ENCODE measurements at places on chromosomes 1 and 21.

- DNase-seq = no peak
Measured at GRCh38 chr1:111832521-111833155, 76.9 kb downstream of the DDX20 start.

DNA sequence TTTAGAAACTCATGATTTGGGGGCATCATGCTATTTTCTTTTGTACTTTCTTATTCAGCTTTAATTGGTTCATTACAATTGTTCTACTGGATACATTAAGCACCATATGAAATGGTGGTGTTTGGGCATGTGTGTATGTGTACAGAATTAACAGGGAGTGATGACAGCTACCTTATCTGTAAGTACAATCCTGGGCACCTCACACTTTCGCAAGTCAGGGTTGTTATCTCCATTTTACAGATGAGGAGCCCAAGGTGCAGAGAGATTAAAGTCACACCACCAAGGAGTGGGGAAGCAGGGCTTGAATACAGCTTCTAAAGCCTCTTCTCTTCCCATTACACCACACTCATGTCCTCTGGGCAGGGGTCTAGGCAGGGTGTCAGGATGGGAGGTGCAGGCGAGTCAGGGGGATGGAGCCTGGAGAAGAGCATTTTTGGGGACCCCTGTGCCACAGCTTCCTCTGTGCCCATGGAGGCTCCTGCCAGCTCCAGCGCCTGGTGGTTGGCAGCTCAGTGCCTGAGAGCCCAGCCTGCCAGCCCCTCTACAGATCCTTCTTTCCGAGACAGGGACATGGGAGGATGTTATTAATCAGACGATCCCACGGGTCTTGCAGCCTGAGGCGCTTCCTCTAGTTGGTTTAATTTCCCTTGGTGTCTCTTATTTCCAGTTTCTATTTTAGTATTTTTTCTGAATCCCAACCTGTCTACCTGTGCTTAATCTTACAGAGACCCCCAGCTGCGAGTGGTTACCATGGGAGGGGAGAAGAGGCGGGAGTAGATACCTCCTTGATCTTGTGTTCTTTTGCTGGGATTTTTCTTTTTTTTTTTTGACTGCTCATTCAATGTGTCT is 126.2 kb upstream of the CD34 start:
- DNase-seq = no peak

DNA sequence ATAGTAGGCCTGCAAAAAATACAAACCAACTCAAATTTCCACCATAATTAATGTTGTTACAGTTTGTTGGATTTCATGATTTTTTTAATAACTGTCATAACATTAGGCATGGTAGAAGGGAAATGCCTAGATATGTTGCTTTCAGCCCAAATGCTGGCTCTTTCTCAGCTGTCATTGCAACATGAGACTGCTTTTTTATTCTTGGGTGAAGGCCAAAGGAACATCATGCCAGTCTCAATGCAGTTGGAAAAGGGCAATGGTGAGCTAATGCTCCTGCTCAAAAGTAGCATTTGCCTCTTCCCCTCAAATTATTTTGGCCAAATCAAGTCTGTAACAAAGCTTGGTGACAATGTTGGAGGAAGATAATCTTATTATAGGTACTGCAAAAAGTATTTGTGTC is 877.7 kb upstream of the PRMT6 start:
- DNase-seq = no peak

- DNase-seq = peak; percentile 51
Measured at GRCh38 chr1:36650200-36651065, 167.7 kb upstream of the CSF3R start.

GRCh38 chr1:59185163-59185860 is 111.6 kb upstream of the FGGY start:
- DNase-seq = no peak

DNA sequence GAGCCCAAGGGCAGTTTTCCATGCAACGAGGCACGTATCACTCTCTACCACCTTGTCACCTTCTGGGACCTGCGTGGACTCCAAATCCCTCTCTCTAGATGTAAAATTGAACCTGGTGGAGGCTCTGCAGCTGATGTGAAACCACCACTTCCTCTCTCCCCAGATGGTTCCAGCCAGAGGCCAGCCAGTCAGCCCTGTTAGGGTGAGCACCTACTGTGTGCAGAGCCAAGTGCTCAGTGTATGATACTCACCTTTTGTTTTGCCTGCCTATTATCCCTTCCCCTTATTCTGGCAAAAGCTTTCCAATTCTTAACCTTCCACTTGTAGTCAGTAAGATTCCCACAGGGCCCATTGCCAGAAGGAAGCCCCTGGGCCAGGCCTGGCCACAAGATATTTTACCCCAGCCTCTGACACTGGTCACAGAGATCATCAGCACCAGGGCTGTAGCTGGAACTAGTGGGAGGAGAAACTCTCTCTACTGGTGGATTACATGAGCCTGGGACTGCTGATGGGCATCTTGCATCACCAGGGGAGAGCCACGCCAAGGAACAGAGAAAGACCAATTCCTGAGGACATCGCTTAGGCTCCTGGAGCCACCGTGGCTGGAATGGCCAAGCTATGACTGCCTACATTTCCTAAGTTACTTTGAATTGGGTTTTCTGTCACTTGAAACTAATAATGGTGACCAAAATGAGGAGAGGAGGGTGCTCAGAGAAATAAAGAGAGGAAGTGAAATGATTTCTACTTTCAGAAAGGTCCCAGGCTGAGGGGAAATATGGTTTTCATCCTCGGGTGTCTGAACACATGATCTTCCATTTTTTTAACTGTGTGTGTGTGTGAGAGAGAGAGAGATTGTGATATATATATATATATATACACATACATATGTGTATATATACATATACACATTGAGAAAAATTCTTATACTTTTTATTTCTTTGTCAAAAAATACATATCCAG is 26.6 kb upstream of the RD3 start:
- no peak for DNase-seq

GRCh38 chr1:3885611-3886010 is 14.5 kb downstream of the C1orf174 start:
- DNase-seq = no peak

DNA sequence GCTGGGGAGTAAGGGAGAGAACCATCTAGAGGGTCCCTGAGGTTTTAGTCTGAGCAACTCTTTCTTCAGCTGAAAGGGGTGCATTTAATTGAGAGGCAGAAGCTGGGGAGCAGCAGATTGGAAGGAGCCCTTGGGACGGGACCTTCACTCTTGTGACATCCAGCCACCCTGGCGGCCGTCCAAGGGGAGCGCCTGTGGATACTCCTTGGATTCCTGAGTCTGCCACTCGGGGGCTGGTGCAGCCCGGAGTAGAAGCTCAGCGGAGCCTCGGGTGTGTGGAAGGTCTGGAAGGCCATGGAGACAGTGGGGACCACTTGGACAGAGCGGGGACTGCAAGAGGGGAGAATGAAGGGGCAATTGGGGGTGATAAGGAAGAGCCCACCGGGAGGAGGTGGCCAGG is 68.7 kb downstream of the AJAP1 start:
- no peak for DNase-seq

- no peak for DNase-seq
Measured at GRCh38 chr1:36922071-36922470, 112.2 kb downstream of the GRIK3 start.

GRCh38 chr1:46444466-46444865 is 45.2 kb upstream of the DMBX1 start:
- DNase-seq = no peak

GRCh38 chr21:35681946-35682345 is 378.4 kb downstream of the SETD4 start:
- DNase-seq = no peak

DNA sequence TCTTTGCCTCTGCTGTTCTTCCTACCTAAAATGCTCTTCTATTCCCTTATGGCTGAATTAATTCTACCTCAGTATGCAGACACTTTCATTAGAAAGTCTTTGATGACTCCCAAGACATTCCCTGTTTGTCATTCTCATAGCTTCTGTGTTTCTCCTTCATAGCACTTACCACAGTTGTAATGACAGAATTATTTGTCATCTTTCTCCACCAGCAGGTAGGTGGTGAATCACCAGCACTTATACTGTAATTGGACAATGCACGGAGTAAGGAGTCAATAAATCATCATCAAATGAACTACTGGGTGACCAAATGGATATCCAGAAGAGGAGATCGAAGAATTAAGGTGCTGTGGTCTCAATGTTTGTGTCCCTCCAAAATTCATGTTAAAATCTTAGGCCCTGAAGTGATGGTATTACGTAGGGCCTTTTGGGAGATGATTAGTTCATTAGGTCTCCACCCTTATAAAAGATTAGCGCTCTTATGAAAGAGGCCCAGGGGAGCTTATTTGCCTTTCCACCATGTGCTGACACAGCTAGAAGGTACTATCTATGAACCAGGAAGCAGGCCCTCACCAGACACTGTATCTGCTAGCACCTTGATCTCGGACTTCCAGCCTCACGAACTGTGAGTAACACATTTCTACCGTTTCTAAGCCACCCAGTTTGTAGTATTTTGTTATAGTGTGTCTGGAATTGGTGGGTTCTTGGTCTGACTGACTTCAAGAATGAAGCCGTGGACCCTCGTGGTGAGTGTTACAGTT is 2.4 kb upstream of the CCT8 start:
- DNase-seq = peak; percentile 98

DNA sequence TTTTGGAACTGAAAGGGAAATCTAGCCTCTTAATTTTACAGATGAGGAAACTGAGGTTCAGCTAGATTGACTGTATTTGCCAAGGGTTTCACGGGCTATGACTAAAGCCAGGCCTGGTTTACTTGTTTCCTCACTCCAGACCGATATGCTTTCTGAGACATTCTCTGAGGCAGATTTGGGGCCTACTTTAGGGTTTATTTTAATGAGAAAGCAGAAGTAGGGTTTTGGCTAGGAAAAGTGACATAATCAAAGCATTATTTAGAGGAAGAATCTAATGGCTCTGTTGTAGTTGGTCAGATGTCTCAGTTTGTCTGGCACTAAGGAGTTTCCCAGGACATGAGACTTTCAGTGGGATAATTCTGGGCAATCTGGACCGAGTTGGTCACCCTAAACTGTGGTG is 1.5 kb upstream of the RPTN start:
- DNase-seq = no peak

- DNase-seq = no peak
Measured at GRCh38 chr1:155014709-155015508, 12.3 kb downstream of the ZBTB7B start.

DNA sequence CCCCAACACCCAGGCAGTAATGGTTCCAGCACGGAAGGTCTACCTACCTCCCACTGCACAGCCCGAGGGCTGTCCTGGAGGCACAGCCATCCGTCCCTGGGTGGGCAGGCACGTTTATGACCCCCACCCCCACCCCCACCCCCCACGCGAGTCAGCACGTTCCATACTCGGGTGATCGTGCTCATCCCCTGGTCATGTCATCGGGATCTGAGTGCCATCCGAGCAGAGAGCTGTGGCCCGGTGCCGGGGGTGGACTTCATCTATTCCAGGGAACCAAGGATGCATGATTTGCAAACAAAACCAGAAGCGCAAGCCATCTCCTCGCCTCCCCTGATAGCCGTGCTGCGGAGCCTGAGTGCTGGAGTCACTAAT is 1.1 kb downstream of the TSPEAR start:
- DNase-seq = no peak

- DNase-seq = peak; percentile 30
Measured at GRCh38 chr1:8763888-8764287, 53.6 kb downstream of the RERE start.

GRCh38 chr1:47593013-47593568 is 155.2 kb downstream of the FOXD2 start:
- no peak for DNase-seq

GRCh38 chr1:53066891-53067738 is 5.1 kb downstream of the PODN start:
- DNase-seq = no peak

DNA sequence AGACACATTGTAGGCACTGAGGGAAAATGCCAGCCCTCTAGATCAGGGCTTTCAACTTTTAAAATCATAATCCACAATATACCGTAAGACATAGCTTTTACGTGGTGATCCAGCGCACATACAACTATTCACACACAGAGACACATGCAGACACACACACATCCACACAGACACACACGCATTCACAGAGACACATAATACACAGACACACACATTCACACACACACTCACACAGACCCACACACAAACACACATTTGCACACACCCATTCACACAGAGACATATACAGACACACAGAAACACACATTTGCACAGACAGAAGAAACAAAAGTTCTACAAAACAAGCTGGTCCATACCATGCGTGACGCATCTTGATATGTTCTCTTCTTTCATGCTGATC is 244.5 kb downstream of the RHOU start:
- DNase-seq = no peak

DNA sequence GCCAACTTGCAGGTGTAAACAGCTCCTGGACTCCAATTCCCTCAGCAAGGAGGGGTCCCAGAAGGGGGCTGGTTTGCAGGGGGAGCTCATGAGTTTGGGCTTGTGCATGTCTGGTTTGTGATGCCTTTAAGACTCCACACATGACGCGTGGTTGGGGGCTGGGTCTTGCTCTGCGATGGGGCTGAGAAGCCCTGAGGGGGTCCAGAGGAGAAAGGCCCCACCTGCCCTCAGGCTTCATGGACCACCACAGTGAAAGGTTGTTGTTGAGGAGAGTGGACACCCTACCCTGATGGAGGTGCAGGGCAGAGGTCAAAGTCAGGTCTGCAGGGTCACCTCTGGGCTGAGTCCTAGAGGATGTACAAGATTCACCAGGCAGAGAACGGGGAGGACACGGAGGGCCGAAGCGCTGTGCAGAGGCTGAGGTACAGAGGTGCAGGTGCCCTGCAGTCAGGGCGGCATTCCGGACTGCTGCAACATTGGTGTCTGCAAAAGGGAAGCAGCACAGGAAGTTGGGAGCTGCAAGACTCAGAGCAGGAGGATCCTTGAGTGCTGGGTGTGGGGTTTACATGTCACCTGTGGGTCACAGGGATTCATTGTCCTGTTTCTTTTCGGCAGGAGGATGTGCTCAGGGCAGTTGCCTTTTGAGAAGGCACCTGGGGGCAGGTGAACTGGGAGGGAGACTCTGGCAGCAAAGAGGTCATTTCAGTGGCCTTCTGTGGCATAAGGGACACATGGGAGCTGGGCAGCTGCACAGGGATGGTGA is 399.4 kb downstream of the PTPRU start:
- no peak for DNase-seq

DNA sequence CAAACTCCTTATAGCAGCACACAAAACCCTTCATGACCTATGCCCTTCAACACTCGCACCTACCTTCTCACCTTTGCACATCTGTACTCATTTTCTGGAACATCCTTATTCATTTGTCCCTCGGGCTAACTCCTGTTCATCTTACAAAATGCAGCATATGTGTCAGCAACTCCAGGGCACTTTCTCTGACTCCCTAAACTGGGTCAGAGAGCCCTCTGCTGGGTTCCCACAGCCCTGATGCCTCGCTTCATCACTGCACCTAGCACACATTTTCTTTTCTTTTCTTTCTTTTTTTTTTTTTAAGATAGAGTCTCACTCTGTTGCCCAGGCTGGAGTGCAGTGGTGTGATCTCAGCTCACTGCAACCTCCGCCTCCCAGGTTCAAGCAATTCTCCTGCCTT is 54.0 kb downstream of the RAB3B start:
- peak; percentile 47 for DNase-seq

GRCh38 chr1:218665221-218665620 is 320.1 kb downstream of the TGFB2 start:
- no peak for DNase-seq

GRCh38 chr1:16999863-17000262 is 11.9 kb downstream of the ATP13A2 start:
- no peak for DNase-seq

Data from bronchial epithelial cell (primary cell).